ENCODE measurements at places on chromosomes 7 and 10. TPM values are rescaled to one million over a fixed set of nuclear protein-coding genes. Genes with fewer than 3 reads are reported as not detected.

- no peak for DNase-seq
These were observed 12.7 kb downstream of the EPHB6 start for GRCh38 chr7:142867398-142868187.

DNA sequence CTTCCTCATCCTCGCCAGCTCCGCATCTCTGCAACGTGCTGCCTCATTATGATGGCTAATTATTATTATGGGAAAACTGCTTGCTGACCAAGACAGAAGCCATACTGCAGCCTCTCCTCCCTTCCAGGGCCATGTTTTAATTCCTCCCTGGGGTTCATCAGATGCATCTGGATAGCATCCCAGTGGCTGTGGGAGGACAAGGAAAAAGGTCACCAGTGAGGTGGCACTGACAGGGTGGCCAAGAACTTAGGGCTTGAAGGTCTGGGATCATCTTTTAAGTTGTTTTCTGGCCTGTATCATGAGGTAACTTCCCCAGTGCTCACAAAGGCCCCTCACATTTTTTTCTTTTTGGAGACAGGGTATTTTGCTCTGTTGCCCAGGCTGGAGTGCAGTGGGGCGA lies 39.6 kb downstream of the KCNH2 start:
- DNase-seq, result no peak

DNA sequence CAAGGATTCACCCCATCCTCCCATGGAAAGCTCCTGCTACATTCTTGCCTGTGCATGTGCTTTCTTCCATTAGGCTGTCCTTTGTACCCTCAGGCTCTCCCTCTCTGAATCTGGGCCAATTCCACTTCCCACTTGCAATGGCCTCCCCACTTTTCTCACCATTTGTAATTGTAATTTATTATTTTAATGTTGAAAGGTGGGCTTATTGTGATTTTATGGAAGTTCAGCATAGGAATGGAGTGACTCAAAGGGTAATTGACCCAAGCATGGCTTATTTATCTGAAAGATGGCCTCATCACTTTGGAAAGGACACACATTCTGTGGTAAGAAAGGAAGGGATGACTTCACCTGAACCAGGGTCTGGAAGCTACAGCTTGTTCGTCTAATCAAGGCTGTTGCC lies 46.9 kb upstream of the ORC5 start:
- DNase-seq, result no peak

- no peak for DNase-seq
These were observed 23.7 kb downstream of the CRPPA start for GRCh38 chr7:16397501-16398145.

- no peak for DNase-seq
These were observed 1211.2 kb upstream of the SORCS1 start for GRCh38 chr10:108375691-108376090.

DNA sequence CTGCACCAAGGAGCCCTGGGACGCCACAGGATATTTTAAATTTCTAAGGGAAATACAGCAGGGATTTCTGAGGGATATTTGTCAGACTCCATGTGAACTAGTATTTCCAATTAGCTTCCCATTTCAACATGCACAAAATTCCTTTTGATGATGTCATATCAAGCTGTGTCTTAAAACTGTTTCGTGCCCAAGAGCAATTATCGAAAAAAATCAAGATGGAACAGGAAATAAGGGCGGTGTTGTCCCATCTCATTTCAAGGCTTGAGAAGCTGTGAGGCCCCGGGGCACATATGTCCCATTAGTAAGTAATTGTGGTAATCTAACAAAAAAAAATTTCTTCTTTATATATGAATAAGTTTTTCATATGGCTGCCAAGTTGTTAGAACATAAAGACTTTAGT lies 47.4 kb downstream of the PPP1R17 start:
- no peak for DNase-seq

DNA sequence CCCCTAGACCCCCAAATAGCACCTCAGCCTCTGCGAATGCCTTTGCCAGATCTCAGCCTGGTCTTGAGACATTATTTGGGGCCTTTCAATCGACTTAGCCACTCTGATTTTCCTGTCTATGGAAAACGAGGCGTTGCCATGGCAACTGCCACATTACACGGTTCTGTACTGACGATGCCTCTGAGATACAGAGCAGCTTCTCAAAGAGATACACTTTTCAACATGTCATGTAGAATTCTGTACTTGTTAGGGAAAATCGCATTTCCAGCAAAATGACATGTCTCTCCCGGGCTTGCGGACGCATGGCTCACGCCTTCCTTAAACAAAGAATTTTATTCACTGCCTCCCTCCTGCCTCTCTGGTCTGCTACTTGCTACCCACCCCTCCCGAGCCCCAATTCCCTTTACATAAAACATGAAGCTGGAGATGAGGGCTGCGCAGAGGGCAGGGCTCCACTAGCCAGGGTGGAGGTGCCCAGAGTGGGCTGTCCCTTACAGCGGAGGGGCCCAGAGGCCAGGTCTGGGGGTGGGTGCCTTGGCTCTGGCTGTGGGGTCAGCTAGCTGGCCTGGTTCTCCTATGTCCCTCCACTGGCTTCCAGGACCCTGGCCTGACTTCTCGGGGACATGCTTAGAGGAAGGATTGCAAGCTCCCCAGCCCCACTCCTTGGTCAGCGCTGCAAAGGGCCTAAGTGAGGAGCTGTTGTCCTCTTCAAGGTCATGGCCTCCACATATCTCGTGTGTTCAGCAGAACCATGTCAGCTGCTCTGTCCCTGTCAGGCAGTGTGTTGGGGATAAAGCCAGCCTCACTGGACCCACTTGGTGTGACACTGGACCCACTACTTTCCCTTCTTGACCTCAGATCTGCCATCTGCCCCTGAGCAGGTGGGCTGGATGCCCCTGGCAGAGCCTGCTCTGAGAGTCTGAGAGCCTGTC lies 342.5 kb downstream of the RPS24 start:
- no peak for DNase-seq

DNA sequence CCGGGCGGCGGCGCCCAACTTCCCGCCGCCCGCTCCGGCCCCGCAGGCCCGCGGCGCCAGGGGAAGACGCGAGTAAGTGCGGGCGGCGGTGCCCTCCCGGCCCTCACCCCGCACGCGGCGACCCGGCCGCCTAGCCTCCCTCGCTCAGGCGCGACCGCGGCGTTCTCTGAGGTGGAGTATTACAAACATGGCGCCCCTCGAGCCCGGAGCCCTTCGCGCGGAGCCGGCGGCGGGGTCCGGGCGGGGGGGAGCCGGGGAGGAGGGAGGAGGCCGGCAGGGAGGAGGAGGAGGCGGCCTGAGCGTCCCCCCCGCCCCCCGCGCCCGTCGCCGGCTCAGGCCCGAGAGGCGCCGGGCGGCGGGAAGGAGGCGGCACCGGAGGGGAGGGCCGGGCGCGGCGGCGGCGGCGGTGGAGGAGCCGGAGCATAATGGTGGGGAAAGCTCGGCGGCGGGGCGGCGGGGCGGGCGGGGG lies at the start of gene ZMYND11:
Gene ZMYND11 (plus strand): TSS at position 324 of the 469 bp plus-strand sequence. CDS start 44,558 bp downstream, outside the sequence.
- peak; percentile 81 for DNase-seq

- DNase-seq, result no peak
These were observed 94.5 kb upstream of the GSDME start for GRCh38 chr7:24851786-24852185.

DNA sequence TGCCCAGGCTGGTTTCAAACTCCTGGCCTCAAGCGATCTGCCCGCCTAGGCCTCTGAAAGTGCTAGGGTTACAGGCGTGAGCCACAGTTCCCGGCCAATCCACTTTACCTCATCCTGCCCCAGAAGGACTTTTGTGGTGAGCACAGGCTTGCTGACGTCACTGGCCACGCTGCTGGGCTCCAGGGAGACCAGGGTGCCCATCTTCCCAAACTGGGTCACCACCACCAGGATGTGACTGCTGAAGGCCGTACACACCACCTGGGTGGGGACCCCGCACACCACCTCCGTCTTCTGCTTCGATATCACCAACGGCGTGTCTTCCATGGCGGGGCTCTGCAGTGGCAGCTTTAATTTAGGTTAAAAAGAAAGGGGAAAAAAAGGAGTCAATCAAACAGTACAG lies 816 bp downstream of the PSMG3 start:
- no peak for DNase-seq

DNA sequence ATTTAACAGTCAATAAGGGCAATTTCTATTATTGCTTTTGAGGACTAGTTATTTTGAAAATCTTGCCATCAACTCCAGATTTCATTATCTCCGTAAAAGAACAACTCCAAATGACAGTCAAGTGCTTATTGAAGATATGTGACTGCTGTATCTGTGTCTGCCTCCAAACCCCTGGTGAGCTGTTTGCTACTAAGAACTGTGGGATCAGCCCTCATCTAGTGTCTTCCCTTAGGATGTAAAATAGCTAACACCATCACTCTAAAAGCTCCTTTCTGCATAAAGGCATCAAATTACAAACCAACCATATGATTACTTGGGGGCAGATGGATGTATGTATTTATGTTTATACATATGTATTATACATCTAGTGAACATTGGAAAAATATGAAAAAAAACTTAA lies 70.8 kb upstream of the SLC13A1 start:
- DNase-seq, result no peak

GRCh38 chr10:43377424-43377883 lies 6.0 kb downstream of the FXYD4 start:
- no peak for DNase-seq

Gene WNT2
- total RNA-seq, result not detected

GRCh38 chr10:130461631-130462030 lies 325.4 kb downstream of the GLRX3 start:
- no peak for DNase-seq

DNA sequence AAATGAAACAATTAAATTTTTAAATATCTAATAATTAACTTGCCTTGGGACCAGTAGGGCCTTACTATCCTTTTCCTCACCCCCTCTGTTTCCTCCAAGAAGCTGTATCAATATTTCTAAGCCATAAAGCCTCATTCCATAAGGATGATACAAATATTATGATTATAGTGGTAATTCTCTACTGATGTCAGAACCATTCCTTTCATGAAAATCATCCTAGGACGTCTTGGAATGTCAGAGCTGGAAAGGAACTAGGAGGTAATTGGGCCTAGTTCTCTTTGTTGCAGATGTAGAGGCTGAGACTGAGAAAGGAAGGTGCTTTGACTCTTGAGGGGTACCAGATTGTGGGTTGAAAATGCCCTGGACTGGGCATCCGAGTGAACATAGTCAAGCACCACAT lies 766.7 kb upstream of the GHITM start:
- DNase-seq, result no peak

Gene GIMAP1
- 4.5 TPM for total RNA-seq

Gene GRB10
- total RNA-seq, result 45.6 TPM

GRCh38 chr7:79398138-79398749 lies 55.2 kb downstream of the MAGI2 start:
- DNase-seq, result no peak

DNA sequence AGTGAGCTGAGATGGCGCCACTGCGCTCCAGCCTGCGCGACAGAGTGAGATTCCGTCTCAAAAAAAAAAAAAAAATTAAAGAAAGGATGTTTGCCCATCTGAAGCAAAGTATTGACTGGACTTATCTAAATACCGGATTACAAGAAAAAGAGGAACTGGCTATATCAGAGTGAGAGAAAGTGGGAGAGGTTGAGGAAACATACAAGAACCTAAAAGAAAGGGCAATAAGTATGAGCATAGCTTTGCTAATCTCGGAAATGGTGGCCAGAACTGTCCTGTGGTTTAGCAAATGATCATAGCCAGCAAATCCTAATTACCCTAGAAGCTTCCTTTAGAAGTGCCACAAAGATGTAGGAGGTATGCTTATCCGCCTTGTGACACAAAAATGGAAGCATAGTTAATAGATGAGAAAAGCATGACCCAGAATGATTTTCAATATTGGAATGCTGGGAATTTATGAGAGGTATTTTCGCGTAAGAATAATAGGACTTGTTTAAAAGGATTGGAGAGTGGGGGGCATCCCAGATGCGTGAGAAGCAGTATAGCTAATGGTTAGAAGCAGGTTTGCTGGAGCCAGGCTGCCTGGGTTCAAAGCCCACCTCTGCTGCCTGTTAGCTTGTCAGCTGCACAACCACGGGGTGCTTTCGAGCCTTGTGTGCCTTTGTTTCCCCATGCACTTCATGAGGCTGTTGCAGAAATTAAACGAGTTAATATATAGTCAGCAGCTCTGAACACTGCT lies 1.2 kb upstream of the GTPBP4 start:
- no peak for DNase-seq

GRCh38 chr10:86355571-86356038 lies 11.0 kb downstream of the GRID1 start:
- DNase-seq, result peak; percentile 37

Gene HOXA11
- not detected for total RNA-seq

GRCh38 chr7:106064316-106064715 lies 47.8 kb downstream of the SYPL1 start:
- DNase-seq, result no peak

DNA sequence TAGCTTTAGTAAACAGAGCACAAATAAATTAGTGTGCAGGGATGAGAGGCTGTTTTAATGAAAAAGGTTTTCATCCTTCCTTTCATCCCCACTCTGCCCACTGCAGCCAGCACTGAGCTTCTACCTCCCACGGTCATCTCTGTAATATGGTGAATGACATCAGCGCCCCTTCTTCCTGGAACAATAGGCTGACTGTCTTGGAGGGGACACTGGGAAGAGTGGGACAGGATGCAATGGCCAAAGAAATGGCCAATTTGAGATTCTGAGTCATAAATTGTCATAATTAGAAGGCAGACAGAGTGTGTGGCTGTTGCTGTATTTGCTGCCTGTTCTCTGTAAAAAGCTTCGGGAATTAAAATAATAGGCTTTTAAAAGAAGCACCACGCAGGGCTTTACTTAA lies 126.7 kb upstream of the CALN1 start:
- no peak for DNase-seq

DNA sequence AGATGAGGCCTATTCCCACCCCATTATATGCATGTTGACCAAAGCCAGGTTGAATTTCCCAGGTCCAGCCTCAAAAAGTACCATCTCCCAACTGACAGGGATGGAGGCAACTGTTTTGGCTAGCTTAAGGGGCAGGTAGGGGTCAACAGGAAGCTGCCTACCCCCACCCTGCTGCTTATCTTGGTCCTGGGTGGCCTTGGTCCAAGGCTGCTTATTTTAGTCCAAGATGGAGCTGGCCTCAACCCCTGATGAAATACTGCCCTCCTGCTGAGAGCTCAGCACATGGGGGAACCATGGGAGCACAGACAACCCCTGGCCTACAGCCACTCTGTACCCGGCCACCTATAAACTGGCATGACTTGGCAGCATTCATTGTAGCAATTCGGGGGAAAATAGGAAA lies 23.1 kb downstream of the MYO1G start:
- no peak for DNase-seq

Gene BAMBI
- 23.7 TPM for total RNA-seq

Gene H2BK1
- not detected for total RNA-seq

Data from left cardiac atrium (tissue), 4 donors.